ENCODE measurements at places on chromosomes 12 and 14. TPM values are rescaled to one million over a fixed set of nuclear protein-coding genes. Genes with fewer than 3 reads are reported as not detected.

MRPS35 gene
- total RNA-seq = 69.4 TPM

GRCh38 chr12:106291342-106291741 lies 11.2 kb upstream of the TCP11L2 start:
- no peak for DNase-seq

MYL6B gene
- total RNA-seq = 137 TPM

- DNase-seq = no peak
Observed at GRCh38 chr14:95472819-95473251, 43.6 kb downstream of the SYNE3 start.

DNA sequence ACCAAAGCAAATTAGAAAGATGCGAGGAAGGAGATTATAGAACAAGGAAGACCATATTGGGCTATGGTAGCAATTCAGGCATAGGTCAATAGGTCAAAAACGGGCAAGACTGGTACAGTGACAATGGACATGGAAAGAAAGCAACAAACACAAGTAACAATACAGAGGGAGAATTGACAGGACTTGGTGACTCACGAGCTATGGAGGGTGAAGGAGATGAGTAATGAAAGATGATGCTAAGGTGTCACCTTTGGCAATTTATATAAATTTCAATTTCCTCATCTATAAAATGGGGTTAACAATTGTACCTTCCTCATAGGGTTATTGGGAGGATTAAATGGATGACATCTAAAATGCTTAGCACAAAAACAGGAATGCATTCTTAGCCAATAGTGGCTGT lies 15.1 kb upstream of the DUSP16 start:
- peak; percentile 36 for DNase-seq

- no peak for DNase-seq
Observed at GRCh38 chr12:42039577-42039976, 105.1 kb downstream of the GXYLT1 start.

- DNase-seq = no peak
Observed at GRCh38 chr14:68312300-68312699, 480.6 kb downstream of the ZFP36L1 start.

MAP4K5 gene
- 38.1 TPM for total RNA-seq

DNA sequence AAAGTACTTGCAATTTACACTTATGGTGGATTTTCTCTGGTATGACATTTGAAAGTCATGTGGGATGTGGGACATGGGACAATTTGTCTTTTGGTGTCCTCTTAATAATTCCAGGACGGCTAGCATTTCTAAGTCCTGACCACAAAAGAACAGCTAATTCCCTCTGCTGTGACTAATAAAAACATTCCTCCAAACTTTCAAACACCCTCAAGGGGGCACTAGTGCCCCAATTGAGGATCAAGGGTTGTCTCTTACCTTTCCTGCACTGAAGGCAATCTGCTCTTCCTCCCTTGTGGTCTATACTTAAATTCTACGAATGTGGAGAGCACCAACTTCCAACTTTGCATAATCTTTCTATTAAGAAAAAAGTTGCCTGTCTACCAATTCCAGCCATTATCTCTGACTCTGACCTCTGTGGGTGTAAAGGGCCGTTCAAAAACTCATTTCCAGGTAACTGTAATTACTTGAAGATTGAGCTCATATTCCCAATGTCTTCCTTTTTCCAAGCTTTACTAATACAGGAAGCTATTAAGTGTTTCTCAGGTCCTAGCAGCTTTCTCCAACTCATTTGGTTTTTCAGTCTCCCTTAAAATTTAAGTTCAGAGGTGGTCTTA lies 210.2 kb downstream of the PTPRO start:
- peak; percentile 72 for DNase-seq

DNA sequence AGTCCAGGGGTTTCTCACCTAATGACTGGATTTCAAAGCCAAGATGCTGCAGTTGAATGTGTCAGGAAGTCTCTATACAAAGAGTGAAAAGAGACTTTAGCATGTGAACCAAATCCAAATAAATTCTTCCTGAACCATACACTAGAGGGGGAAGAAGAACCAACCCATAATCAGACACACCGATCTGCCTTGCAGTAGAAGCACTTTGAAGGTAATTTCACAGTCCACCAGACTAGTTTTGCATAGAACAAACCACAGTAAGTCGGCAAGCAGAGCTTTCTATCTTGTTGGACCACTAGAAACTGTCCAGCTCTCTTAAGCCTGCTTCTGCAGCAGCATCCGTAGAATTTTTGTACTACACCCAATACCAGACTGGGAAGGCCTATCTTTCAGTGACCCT lies 39.3 kb downstream of the FIGNL2 start:
- no peak for DNase-seq

HOXC9 gene
- total RNA-seq = 12.2 TPM

GRCh38 chr12:47747126-47747525 lies 11.6 kb downstream of the RAPGEF3 start:
- no peak for DNase-seq

CGRRF1 gene
- total RNA-seq = 6.3 TPM

- no peak for DNase-seq
Observed at GRCh38 chr14:31441273-31442111, 15.8 kb downstream of the DTD2 start.

DNA sequence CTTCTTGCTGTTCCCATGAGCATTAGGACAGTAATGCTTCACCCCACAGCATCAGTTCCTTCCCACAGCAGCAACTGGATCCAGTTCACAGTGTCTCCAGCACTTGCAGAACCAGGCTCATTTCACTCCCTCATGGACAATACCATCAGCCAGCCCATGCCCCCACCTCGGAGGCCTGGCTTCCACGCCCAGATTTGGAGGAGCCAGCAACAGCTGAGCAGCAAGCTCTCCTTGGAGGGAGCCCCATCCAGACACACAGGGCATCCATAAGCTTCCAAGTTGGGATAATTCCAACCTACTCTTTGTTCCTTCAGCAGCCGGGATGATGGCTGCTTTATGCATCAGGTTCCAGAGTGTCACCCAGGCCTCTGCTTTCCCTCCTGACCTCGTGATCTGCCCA lies 250.0 kb downstream of the GLT1D1 start:
- no peak for DNase-seq

AMIGO2 gene
- total RNA-seq = 138 TPM
